Posterior vena cava (tissue), 2 donors: ENCODE measurements at places on chromosomes 2 and 18. TPM values are rescaled to one million over a fixed set of nuclear protein-coding genes. Genes with fewer than 3 reads are reported as not detected.
A peak's percentile ranks its signal among the peaks of the same experiment; 100 is the strongest.

TBC1D8 gene
- 13.9 TPM for total RNA-seq

- no peak for DNase-seq
Measured at GRCh38 chr18:35510076-35510651, 12.4 kb upstream of the INO80C start.

- no peak for DNase-seq
Measured at GRCh38 chr2:110853516-110853915, 121.1 kb downstream of the ACOXL start.

MC2R gene
- not detected for total RNA-seq

RTP5 gene
- total RNA-seq = 0.10 TPM

GRCh38 chr18:6505498-6505875 lies 90.8 kb upstream of the L3MBTL4 start:
- no peak for DNase-seq

CD8A gene
- 1.9 TPM for total RNA-seq

GRCh38 chr2:190235101-190235500 lies 84.5 kb downstream of the HIBCH start:
- DNase-seq = no peak

- no peak for DNase-seq
Measured at GRCh38 chr18:48179666-48180065, 229.5 kb downstream of the ZBTB7C start.

DNA sequence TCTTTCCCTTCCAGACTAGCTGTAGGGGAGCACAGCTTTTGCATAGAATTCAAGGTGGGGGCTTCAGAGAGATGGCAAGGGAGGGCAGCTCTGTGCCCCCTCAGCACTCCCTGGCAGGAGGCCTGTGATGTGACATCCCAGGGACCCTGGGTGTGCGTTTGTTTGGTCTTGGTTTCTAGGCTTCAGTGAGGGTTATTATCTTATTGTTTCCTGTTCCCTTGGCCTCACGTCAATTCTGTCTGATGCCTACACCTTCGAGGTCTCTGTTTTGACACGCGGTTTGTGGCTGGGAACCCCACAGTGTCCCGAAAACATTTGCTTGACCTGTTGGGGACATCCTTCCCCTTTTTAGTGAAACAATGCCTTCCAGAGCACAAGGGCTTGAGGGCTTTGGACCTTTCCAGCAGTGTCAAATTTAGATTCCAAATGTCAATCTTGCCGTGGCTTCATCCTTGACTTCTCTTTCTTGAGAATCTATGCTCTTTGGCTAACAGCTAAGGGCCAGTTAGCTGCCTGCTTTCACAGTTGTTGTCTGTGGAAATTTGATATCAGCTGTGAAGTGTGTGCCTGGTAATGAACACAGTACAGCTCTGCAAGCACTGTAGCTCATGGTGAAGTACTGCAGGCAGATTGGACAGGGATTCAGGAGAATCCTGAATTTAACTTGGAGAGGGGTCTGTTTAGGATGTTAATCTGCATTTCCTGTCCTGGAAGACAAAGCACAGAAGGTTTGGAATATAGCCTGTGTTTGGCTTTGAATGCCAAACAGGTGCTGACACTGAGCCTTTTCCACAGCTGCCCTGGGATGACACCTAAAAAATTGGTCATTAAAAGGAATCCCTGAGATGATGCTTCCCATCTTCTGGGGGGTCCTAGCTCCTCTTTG lies 108.2 kb upstream of the CXCR4 start:
- DNase-seq = no peak

DNA sequence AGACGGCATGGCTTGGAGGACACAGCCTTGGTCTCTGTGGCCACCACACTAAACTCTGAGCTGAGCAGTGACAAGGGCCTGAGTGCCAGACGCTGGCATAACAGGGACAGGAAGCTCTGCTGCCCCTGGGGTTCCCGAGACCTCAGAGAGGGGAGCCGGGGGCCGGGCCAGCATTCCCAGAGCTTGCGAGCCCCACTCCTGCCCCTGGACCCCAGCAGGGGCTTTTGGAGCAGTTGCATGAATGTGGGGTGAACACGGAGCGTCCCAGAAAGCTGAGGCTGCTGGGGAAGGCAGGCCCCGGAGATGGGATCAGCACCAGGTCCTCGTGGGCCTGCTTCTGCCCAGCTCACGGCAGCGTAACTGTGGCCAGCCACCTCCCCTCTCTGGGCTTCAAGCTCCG lies 7.6 kb upstream of the ERFE start:
- no peak for DNase-seq

GRCh38 chr2:234355808-234356365 lies 141.0 kb downstream of the ARL4C start:
- DNase-seq = no peak

DNA sequence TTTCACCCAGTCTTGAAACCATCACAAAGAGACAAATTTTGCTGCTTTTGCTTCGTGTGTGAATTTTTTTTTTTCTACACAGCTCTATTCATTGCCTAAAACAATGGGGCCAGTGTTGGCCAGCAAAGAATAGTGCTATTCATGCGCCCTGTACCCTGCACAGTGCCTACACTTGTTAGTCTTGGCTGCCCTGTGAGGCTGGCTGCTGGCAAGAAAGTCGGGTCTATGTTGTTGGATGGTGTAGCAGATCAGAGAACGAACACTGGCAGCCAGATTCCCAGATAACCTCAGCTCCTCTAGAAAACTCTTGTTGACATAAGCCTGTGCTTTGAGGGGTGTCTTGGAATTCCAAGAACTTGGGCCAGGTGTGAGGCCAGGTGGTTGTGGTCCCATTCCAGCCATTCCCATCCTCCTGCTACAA lies 455.7 kb upstream of the TCF4 start:
- no peak for DNase-seq

DNA sequence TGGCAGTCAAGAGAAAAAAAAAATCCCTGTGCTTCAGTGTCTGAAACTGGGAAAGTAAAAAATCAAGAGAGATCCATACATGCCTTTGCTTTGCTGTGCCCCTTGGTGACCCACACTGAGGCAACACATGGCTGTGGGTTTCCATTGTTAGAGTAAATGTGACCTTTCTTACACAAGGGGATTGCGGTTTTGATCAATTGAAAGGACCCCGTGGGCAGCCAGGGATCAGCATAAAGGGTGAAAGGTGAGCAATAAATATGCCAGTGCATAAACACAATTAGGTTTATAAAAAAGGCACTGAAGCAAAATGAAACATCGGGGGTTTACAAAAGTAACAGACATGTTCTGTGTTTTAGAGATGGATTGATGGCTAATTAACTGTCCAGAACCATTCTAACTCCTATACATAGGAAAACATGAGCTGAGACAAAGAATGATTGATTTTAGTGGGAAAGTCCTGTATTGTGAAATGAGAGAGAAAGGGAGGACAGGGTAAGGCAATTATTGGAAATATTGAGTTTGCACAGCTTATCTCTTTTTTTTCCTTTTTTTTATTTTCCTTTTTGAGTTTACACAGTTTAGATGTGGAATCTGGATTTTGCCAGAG lies 40.7 kb upstream of the BBS5 start:
- DNase-seq = no peak

- DNase-seq = no peak
Measured at GRCh38 chr18:74023220-74023619, 124.4 kb downstream of the FBXO15 start.

DNA sequence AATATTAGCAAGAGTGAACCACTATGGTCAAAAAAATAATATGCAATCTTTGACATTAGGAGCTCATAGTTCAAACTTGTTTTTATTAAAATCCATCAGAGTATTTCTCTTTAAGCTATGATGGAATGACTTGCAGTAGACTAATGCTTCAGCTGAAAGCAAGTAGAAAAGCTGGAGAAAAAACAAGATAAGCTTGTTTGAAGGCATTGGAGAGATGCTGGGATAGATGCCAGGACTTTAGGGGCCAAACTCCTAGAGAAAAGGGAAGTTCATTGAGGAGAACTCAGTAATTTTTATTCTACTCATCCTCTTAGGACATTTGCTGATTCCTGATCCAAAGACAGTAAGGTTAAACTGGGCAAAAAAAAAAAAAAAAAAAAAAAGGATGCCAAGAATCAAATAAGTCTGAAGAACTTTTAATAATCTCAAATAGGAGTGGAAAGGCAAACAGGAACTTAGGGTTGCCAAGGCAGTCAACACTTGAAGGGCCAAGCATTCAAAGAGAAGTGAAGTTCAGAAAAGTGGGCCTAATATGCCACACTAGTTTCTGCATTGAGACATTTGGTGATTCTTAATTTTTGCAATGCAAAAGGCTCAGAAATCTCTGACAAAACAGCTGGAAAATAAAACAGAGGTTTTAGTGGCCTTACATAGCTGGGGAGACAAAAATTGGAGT lies 19.7 kb upstream of the AFF3 start:
- no peak for DNase-seq

DNA sequence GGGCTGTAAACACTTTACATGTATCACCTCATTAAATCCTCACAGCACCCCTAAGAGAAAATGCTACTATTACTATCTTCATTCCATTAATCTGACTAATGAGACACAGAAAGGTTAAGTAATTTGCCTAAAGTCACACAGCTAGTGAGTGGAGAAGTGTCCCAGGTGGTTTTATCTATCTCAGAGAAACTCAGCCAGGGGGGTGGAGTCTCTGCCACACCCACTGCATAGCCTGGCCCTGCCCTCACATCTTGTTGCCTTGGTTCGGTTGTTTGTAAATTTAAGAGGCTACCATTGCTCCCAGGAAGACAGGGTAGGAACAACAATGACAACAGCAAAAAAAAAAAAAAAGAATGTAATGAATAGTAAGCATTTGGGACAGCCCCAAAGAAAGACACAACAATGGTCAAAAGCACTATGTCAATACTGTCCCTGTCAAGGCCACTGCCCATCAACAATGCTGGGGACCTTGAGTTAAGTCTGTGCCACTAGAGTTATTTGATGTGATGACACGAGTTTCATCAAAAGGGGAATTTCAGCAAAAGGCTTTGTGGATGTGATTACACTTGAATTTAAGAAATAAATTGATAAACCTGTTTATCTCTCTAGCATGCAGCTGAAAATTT lies 17.5 kb downstream of the CYRIA start:
- DNase-seq = no peak

POMC gene
- total RNA-seq = 2.2 TPM

DNA sequence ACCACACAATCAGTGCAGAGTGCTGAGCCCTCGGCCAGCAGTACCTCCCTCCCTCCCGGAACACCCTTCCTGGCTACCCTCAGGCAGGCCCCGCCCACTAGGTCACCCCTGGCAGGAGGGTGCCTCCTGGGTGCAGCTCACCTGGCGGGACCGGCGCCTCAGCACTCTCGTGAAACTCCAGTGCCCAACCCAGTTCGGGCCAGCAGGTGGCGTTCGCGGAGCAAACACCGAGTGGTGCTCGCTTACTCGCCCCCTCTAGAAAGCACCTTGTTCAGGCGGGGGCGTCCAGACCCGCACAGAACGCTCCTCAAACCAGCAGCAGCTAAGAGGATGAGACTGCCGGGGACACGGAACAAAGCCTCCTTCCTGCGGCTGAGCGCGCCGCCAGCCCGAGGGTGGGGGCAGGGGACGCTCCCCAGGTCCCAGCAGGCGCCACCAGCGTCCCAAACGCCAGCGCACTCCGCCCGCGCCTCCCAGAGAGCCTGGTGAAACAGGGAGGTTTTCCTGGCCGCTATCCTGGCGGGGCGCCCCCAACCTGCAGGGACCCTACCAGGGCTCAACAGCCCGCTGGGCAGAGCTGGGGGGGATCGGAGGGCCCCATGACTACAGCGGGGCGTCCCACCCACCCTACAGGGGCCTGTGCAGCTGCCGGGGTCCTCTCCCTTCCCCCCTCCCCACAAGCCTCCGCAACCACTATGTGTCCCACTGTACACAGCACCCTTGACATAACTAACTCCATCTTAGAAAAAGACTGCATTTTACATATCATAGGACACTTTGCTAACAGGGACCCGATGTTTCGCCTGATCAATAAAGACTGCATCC lies 44.7 kb downstream of the MRPS5 start:
- DNase-seq = peak; percentile 89
